Neural crest cell (in vitro differentiated cells): ENCODE measurements at places on chromosomes 13 and 19. TPM values are rescaled to one million over a fixed set of nuclear protein-coding genes. Genes with fewer than 3 reads are reported as not detected.

The PSPN gene
- 4.1 and 4.4 TPM in 2 replicates for total RNA-seq

The ZNF677 gene
- total RNA-seq: 26.3 and 27.0 TPM in 2 replicates

The ZNF135 gene
- 6.0 and 6.3 TPM in 2 replicates for total RNA-seq

The ATXN8OS gene
- not detected in 2 replicates for total RNA-seq

DNA sequence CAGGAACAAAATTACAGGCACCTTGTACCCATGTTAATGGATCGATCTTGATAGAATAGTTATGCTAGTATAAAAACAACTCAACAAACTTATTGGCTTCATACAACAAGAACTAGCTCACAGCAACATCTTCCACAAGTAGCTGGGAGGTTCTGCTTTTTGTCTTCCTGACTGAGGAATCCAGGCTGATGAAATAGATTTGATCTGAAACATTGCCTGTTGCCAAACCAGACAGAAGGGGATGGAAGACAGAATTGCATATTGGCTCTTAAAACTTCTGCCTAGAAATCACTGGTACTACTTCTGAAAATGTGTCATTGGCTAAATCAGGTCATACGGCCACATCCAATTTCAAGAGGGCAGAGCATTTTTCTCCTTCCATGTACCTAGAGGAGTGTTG is 267.3 kb downstream of the RFC3 start:
- no peak for DNase-seq

The SF3A2 gene
- total RNA-seq: 186 and 189 TPM in 2 replicates
